ENCODE measurements at places on chromosomes 6 and 20.

GRCh38 chr20:41510224-41510623 is 108.0 kb downstream of the CHD6 start:
- DNase-seq, result no peak

GRCh38 chr6:17172836-17173470 is 71.1 kb downstream of the STMND1 start:
- DNase-seq, result no peak

- no peak for DNase-seq
Observed at GRCh38 chr20:704726-705125, 29.1 kb upstream of the SCRT2 start.

- no peak for DNase-seq
Observed at GRCh38 chr6:110421749-110422443, 6.5 kb upstream of the DDO start.

DNA sequence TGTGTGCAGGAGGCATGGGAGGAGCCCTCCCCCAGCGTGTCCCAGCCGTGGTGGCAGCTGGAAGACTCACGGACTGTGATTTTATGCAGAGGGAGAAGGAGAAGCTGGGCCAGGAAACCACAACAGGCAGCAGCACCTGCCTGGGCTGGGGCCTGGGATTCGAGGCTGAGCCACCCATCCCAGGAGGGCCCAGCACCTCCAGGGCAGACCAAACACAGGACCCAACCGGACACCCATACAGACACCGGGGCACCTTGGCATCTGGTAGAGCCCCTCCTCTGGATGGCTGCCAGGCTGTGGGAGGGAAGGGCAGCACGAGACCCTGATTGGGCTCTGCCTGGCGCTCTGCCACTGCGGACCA is 41.7 kb upstream of the CHRNA4 start:
- DNase-seq, result no peak

- DNase-seq, result no peak
Observed at GRCh38 chr6:158867381-158868121, 48.4 kb upstream of the EZR start.

DNA sequence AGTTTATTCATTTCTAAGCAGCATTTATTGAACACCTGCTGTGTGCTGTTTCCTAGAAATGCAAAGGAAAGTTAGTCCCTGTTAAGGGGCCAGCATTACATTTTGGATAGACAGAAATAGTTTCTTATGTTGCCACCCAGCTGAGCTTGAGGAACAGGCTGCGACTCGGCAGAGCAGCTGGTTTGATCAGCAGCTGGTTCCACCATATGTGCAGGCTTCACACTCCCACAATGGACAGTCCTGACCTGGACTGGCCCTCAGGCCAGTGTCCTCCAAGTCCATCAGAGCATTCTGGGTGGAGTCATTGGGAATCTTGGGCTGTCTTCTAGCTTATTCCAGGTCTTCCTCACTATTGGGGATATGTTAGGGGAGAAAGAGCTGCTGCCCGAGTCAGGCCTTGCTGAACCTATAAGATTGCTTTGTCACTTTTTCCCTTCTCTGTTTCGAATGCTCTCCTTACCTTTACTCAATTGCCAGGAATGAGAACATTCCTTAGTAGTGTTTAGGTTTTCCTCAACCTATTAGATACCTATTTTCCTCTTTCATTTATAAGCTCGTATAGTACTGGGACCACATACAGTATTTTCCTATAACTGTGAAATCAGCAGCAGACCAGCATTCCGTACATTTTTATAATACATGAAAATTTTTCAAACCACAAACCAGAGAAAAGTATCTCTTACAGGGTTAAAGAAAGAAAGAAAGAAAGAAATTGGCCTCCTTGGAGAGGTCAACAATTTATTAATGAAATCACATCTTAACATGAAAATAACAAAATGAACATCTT is 203.0 kb downstream of the FARS2 start:
- DNase-seq, result no peak

- no peak for DNase-seq
Observed at GRCh38 chr20:2114990-2115681, 13.5 kb downstream of the STK35 start.

DNA sequence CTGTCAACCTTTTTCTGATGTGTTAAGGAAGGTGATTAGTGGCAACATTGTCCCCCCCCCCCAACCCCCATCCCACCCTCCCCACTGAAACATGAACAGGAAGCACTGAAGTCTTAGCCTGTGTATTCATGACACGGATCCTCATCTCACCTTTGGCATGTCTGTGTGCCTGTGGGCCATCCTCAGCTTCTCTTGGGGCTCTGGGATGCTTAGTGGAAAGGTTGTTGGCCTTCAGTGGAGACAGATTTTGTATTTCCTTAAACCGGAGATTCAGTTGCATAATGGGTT is 93.6 kb downstream of the RREB1 start:
- DNase-seq, result no peak

- DNase-seq, result no peak
Observed at GRCh38 chr6:20606831-20607230, 72.6 kb downstream of the CDKAL1 start.

DNA sequence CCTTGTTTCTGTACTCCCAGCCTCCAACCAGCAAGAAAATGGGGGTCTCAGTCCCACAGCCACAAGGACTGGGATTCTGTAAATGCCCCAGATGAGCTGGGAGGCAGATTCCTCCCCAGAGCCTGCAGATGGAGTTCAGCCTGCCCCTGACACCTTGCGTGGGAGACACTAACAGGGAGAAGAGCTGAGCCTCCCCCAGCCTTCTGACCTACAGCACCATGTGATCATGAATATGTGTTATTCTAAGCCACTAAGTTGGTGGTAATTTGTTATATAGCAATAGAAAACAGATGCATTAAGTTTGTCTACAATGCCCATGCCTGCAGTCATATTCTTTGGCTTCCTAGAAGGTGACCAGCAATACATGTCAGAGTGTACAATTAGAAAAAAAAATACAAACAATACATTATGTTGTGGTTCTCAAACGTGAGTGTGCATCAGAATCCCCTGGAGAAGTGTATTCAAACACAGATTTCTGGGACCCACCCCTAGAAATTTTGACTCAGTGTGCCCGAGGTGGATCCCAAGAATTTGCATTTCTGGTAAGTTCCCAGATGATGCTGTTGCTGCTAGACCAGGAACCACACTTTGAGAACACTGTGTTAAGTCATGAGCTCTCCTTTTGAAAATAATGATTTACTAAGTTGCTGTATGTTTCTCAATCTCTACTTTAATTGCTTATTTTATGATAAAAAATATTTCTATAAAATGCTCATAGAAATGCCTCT is 39.9 kb downstream of the SLC22A3 start:
- DNase-seq, result no peak

- DNase-seq, result no peak
Observed at GRCh38 chr20:25045343-25045712, 12.6 kb downstream of the ACSS1 start.

DNA sequence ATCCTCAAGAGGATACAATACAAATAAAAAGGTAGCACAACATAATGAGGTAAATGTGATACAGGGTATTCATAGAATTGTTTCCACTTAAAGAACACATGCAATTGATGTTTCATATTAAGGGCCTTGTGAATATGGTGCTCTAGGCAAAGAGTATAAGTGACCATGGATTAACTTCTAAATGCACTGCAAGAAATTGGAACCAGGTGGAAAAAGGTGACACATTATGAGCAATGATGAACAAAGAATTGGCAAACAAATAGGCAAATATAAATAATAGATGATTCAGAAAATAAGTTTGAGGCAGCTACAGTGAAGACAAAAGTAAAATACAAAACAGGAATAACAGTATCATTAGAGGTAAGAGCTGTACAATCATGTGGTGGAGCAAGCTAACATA is 192.0 kb downstream of the GRIK2 start:
- DNase-seq, result no peak

GRCh38 chr20:40717343-40717865 is 28.4 kb upstream of the MAFB start:
- DNase-seq, result no peak

DNA sequence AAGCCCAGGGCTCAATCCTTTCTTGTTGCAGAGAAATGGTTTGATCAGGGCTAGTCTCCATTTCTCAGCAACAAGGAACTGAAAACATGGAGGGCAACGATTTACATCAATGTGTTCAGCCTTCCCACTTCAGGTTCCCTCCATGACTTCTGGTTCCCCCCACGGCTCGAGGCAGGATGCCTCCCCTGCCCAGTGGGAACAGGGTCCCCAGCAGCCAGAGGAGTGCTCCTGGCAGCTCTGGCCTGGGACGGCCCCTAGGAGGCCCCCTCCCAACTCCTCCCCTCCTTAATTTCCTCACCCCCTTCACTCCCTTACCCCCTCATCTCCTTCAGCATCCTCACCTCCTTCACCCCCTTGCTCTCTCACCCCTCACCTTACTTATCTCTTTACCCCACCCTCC is 283.8 kb downstream of the CDC5L start:
- no peak for DNase-seq

DNA sequence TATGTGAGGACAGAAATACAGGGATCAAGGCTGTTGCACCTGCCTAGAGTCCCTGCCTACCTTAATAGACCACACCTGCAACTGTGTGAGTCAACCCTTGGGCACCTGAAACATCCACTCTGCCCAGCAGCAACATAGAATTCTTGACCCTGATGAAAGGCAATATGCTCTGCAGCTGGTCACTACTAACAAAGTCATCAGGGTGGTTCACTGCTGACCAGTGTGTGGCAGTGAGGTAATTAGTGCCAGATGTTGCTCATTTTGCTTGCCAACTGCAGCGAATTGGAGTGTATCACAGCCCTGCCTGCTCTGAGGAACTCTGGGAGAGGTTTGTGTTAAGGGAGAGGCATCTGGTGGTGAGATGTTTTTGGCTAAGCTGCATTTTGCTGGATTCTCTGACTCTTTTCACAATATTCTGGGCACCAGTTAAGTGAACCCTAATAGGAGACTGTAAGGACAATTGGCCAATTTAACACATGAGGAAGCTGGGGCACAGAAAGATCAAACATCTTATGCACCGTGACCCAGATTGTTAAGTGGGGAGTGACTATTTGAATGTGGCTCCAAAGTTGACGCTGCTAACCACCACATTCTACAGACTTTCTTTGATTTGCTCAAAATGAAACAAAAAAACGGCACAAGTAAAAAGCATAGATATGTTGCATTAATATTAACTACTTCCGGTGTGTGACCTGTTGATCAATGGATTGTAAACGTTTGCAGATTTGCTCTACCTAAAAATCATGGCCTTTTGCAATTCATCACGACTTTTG is 61.9 kb upstream of the OPRM1 start:
- DNase-seq, result no peak

DNA sequence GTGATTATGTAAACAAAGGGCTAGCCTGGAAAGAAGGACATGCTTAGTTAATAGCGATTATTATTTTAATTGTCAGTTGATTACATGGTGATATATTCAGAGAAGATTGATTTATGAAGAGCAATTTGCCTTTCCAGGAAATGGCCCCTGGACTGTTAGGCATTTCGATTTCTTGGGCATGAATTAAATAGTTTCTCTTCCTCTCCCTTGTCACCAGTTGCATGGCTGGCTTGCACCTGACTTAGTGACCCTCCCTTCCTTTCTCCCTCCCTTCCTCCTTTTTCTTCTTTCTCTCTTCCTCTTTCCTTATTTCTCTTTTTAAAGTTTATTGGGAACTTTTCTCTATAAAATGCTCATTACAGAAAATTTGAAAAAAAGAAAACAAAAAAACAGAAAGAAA is 235.4 kb downstream of the CDC5L start:
- DNase-seq, result no peak

DNA sequence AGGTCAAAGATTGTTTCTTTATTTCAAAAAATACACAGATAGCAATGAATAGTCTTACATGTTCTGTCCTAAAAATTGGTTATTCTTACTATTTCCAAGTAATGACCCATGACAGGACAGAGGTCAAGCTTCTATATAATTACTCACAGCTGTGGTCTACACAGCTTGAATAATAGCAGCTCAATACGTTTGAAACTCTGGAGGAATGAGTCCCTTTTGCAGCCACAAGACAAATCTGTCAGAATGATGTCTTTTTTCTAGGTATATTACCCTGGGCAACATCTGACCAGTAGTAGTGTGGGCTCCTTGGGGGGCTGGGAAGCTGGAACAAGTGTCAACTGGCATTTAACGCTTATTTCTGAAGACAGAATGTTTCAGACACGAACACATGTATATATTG is 84.9 kb upstream of the HTR1B start:
- DNase-seq, result no peak

- DNase-seq, result no peak
Observed at GRCh38 chr6:42453654-42454427, 2.1 kb upstream of the TRERF1 start.

- no peak for DNase-seq
Observed at GRCh38 chr6:159943101-159943632, 25.7 kb upstream of the IGF2R start.

GRCh38 chr6:44439270-44440045 is 52.0 kb downstream of the CDC5L start:
- no peak for DNase-seq

GRCh38 chr6:157831424-157832249 is 8.6 kb downstream of the SNX9 start:
- no peak for DNase-seq

GRCh38 chr20:62174870-62175624 is 7.8 kb upstream of the MTG2 start:
- DNase-seq, result no peak

DNA sequence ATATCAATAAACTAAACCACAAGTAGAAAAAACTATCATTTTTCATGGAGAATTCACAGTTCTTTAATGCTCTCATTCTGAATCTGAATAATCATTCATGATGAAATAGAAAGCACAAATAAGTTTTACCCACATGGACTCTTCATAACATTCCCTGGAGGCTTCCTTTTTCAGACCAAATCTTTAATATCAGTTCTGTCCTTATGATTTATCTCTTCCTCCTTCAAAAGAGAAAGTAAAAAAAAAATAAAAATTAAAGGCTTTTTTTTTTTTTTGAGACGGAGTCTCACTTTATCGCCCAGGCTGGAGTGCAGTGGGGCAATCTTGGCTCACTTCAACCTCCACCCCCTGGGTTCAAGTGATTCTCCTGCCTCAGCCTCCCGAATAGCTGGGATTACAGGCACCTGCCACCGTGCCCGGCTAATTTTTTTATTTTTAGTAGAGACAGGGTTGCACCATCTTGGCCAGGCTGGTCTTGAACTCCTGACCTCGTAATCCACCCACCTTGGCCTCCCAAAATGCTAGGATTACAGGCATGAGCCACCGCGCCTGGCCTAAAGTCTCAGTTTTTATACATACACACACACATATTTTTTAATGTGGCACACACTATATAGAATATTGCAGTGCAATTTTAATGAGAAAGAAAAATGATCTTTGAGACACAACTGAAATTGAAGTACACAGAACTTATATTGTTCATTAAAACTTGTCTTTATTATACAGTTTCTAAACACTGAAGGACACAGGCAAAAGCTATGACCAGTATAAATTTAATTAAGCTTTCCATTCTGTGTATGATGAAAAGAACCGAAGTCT is 31.9 kb upstream of the ZNF217 start:
- no peak for DNase-seq

- no peak for DNase-seq
Observed at GRCh38 chr20:11431621-11432020, 486.1 kb upstream of the BTBD3 start.

GRCh38 chr6:13397359-13398068 is 69.2 kb upstream of the TBC1D7 start:
- no peak for DNase-seq

GRCh38 chr6:155604991-155605390 is 149.4 kb upstream of the NOX3 start:
- DNase-seq, result no peak

GRCh38 chr6:119493980-119494379 is 144.4 kb upstream of the MAN1A1 start:
- DNase-seq, result no peak

GRCh38 chr6:41958022-41958856 is 16.6 kb upstream of the CCND3 start:
- no peak for DNase-seq

- no peak for DNase-seq
Observed at GRCh38 chr6:144725736-144726522, 440.8 kb downstream of the UTRN start.

- DNase-seq, result no peak
Observed at GRCh38 chr6:108222504-108222903, 38.3 kb downstream of the SNX3 start.

All from stimulated activated CD8-positive, alpha-beta memory T cell treated with anti-CD3 and anti-CD28 coated beads, Interleukin-15, amount 100 ng/mL, for 4 hours (primary cell).